CD4-positive, alpha-beta T cell treated with Interleukin-1 beta for 1 hour (primary cell): ENCODE measurements at places on chromosomes 4 and X.

GRCh38 chr4:19224820-19225219 is 1026.9 kb upstream of the SLIT2 start:
- DNase-seq = no peak

DNA sequence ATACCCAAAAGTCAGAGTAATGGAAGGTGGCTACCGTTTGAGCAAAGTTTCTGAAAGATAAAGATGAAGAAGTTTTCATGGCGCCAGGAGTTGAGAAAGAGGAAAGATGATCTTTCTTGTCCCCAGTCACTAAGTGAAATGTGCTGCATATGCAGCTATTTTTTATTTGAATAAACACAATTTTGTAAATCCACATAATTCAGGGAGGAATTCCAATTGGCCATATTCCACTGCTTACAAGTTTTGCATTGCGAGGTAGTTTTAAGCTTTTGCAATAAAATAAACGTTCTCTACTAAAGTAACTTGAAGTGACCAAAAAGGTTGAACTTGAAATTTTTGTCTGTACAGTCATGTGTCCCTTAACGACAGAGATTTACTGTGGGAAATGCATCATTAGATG is 139.3 kb upstream of the VCX2 start:
- DNase-seq = no peak

DNA sequence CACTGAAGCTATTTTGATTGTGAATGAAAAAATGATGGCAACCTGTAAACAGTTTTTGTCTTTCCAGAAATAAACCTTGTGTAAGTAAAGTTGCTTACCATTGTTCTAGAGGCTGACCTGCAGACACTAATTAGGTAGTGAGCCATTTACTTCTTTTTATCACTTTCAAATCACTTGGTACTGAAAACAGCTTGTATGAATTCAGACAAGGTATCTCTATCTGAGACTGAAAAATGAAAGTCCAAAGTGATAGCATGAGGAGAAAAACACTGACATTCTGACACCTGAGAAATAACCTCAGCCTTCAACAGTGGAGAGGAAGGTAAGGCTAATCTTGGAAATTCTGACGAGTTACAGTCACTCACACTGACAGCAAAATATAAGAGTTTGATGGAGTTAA is 238.8 kb downstream of the GPC3 start:
- no peak for DNase-seq

GRCh38 chr4:134216411-134216810 is 14.8 kb upstream of the PABPC4L start:
- no peak for DNase-seq

GRCh38 chr4:63580796-63581475 is 828.3 kb downstream of the TECRL start:
- DNase-seq = no peak

DNA sequence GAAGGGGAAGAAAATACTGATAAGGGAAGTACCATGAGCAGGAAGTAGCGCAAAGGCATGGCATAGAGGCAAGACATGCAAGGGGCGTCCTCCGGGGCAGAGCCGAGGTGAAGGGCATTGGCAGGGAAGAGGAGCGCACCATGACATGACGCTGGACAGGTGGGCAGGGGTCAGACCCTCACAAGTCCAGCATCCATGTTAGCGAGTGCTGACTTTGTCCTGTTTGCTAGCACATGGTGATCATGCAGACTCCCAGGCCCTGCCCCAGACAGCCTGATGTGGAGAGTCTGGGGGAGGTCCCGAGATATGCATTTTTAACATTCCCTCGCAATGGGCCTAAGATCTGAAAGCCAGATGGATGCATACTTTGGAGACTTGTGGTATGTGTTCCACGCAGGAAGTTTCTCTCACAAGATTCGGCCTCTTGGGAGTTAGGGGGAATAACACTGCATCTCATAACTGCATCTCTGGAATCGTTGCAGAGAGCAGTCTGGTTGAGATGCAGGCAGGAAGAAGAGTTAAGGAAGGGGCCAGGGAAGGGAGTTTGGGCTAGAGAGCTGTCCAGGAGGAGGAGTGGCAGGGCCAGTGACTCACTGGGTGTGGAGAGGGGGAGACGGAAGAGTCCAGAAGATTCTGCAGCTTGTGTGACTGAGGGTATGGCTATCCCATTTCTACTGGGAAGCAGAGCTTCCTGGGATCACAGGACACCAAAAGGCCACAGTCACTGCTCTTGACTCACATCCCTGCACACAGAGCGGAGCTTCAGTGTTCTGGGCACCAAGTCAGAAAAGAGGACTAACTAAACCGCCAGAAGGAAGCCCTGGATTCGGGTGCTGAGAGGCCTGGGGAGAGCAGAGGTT is 59.7 kb downstream of the FAM184B start:
- DNase-seq = no peak

DNA sequence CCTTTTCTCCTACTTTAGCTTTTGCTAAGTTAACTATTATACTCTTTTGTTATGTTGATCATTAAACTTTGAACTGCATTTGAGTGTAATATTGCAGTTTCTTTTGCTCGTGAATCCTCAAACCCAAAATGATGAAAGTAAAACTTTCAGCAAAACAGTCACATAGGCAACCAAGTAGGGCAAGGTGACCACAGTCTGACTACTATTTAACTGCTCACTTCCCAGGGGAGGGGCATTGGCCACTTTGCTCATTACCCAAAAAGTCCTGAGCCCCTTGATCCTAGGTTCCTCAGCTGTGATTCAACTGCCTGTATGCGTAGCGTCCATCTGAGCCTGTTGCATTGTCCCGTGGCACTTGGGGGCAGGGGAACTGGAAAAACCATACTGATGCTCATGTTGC is 17.0 kb downstream of the RBMX2 start:
- no peak for DNase-seq

DNA sequence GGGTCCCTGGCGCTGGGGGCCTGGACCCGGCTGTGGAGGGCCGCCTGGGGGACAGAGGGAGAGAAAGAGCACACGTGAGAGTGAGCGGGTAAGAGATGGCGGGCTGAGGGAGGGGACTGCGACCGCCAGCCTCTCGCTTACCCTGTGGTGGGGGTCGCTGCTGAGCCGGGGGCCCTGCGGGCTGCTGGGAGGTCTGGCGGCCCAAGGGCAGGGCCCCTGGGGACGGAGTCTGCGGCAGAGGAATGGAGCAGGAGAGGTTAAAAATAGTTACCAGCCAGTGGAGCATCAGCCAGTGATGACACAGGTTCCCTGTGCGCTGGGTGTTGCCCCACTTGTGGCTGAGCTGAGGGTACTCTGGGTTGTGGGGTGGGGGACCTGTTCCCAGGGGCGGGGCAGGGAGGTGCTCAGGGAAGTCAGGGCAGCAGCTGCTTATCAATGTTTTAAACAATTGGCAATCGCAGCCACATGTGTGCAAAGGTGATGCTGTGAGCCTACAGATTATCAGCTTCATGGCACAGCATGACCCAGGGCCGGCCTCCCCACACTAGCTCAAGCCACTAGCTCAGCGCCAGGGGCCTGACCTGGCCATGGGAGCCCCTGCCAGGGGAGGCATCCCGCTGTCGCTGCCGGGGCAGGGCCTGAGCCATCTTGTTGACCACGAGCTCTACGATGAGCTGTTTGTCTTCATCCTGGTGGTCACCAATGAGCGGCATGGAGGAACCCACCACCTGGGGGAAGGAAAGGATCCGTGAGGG is 7.5 kb upstream of the TIMP1 start:
- no peak for DNase-seq

- DNase-seq = no peak
Observed at GRCh38 chrX:121310820-121311219, 263.4 kb downstream of the GLUD2 start.

GRCh38 chr4:26308568-26308967 is 12.2 kb upstream of the RBPJ start:
- DNase-seq = peak; percentile 28

GRCh38 chr4:82753725-82754410 is 44.7 kb downstream of the SCD5 start:
- DNase-seq = no peak

DNA sequence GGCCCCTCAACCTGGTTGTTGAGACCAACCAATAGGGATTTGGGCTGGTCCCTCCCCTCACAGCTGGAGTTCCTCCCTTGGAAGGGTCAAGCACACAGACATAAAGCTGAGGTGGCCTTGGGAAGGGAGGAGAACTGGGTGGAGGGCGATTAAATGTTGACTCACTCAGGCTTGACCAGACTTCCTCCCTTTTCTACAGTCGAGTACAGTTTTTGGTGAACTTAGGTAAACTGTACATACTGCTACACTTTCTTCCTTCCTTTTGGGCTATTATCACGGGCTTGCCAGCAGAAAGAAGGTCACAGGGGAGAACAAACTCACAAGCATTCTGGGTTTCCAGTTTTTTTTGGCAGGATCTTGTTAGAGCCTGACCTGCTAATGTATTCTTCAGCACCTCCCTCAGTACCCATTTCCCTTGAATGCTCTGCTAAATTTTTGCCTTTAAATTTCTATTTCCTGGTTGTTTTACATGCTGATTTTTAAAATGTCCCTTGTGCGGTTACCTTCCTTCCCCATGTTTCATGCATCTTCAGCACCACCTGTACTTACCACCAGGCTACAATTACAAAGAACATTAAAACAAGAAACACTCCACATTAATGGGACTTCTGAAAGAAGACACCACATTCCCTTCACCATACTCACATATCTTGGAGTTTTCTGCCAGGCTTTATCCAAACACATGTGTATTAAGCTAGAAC is 135.2 kb upstream of the RASGEF1B start:
- no peak for DNase-seq

- no peak for DNase-seq
Observed at GRCh38 chr4:73735231-73735630, 5.1 kb upstream of the CXCL8 start.

GRCh38 chr4:15234856-15235126 is 193.0 kb upstream of the C1QTNF7 start:
- no peak for DNase-seq

GRCh38 chrX:50081282-50081889 is 119.4 kb downstream of the AKAP4 start:
- DNase-seq = no peak

- no peak for DNase-seq
Observed at GRCh38 chr4:133151691-133152329, 2.7 kb downstream of the PCDH10 start.

DNA sequence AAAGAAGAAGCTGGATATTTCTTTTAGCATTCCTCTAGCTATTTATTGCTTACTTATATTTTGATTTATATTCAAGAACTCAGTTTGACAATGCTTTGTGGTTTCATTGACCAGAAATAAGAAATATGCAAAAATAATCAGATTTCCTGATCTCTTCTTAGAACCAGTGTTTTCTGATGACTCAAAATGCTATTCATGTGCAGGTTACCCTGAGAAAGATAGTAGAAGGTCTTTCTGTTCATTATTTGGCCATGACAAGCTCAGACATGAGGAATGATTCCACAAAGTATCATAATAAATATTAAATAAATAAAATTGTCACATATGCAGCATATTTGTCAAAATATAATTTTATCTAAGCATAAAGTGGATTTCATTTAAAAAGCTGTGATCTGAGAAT is 24.1 kb downstream of the ADH7 start:
- no peak for DNase-seq

DNA sequence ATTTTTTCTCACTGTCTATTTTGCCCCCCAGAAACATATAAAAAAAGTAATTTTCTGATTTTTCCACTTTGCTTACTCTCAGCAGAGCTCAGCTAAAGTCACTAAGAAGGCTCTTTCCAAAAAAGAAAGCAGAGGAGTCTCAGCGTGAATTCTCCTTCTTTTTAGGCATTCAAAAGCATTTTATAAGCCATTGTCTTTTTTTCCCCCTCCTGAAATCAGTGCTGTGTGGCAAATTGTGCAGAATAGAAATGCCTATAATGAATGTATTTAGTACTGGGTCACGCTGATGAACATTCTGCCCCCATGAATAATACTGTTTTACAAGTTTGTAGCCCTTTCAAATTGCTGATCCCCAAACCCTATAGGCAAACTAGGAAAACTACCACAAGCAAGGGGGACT is 1.6 kb upstream of the PCDH18 start:
- DNase-seq = no peak

- no peak for DNase-seq
Observed at GRCh38 chrX:55648434-55648833, 25.2 kb downstream of the FOXR2 start.

- DNase-seq = no peak
Observed at GRCh38 chrX:69116077-69116476, 49.2 kb downstream of the PJA1 start.

DNA sequence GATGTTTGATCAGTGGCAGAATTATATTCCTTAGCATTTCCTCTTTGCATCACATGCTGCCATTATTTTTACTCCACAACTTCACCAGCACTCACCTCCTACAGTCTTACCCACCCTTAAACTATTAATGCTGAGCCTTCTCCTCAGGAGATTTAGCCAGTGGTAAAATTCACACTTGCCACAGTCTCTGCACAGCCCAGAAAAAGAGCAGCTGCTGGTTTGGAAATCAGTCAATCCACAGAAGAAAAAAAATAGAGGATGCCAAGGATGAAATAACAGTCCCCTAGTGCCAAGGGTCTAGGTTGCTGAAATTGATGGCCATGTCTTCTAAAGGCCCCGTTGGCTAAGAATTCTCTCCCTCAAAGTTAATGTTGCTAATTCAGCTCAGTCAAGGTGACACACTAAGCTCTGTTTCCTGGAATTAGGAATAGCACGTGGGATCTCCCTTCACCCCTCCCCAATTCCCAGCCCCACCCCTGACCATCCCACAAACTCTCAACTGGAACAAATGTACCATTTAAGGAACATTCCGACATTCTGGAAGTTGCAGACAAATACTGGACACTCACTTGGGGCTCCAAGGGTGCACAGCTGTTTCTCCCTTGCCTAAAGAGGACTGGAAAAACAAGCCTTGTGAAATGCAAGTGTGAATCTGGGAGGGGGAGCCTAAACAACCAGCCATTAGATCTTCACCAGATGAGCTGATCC is 5.7 kb downstream of the ATP1B4 start:
- no peak for DNase-seq

DNA sequence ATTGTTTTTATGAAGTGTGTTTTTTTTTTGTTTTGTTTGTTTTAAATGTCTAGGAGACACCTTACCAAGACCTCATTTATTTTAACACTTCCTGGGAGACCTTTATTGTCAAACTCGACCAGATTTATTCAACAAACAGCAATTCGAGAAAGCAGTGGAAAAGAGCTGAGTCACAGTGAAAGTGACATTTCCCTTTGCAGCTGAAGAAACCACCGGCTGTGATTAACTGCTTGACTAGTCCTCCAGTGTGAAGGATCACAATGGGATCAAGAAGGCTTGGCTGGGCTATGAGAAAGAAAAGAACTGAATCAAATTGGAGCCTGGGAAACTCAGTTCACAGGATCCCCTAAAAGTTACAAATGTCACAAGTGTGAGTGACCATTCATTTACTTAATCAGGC is 11.9 kb upstream of the ADH7 start:
- no peak for DNase-seq

GRCh38 chrX:150165776-150166610 is 197.1 kb upstream of the MAMLD1 start:
- no peak for DNase-seq

DNA sequence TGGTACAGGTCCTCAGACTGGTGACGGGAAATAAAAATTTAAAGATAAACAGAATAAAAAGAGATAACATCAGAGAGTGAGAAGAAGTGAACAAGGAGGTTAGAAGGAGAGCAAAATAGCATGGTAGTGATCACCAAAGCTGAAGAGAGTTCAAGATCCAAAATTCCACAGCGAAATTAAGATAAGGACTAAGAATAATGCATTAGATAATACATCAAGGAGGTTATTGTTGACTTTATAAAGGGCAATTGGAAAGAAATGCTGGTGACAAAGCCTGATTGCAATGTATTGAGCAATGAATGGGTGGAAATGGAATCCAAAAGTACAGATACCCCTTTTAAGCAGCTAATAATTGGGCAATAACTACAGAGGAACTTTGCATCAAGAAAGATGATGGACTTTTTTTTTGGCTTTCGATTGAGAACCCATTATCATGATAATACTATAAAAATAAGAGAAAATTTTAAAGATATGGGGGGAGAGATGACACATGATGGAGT is 101.6 kb upstream of the MAP9 start:
- DNase-seq = no peak

- no peak for DNase-seq
Observed at GRCh38 chr4:3766785-3767569, 792 bp downstream of the ADRA2C start.
